GM12865 (cell line): ENCODE measurements at places on chromosomes 1 and 21.

DNA sequence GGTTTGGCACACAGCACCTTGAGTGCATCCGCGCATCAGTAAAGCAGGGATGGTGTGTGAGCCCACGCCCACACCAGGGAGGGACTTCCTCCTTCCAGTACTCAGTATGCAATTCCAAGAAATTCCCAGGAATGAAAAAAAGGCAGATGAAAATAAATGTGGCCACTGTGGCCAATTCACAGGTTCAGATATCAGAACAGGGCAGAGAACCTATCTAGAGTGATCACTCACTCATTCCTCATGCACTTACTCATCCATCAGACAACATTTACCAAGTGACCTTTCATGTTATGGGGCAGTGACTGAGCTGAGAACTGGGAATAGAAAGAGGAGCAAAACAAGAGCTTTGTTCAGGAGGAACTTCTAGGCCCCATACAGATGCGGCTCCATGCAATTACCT is 113.7 kb downstream of the ZSCAN20 start:
- no peak for DNase-seq

- DNase-seq, result no peak
Observed at GRCh38 chr1:193416226-193417024, 230.0 kb upstream of the B3GALT2 start.

GRCh38 chr1:171310661-171311087 is 3.3 kb upstream of the FMO4 start:
- DNase-seq, result no peak

- no peak for DNase-seq
Observed at GRCh38 chr21:15281714-15282113, 216.9 kb upstream of the NRIP1 start.

DNA sequence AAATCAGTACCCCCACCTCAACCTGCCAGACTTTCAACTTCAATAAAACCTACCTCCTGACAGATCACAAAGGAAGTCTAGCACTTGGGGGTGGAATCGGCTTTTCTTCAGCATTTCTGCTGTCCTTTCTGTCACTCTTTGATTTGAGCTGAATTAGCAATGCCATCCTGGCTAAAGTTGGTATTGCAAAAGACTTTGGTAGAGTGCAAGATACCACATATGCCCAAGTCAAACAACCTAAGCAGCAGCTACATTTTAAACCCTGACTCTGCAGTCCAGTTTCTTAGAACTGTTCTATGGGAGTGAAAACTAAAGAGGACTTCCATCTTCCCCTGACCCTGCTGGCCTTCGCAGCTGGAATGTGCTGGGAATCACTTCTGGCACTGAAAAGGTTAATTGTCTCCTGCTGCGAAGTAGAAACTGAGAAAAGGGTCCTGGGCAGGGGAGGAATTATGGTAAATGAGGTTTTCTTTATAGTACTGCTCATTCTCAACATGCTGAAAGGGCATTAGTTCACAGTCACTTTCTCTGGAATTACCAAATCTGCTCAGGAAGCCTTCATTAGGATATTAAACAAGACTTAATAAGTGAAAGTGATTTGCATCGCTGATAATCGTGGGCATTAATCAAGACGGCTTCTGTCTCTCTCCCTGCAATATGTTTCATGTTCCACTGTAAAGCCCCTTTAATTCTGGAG is 126.2 kb upstream of the SMYD2 start:
- DNase-seq, result no peak

DNA sequence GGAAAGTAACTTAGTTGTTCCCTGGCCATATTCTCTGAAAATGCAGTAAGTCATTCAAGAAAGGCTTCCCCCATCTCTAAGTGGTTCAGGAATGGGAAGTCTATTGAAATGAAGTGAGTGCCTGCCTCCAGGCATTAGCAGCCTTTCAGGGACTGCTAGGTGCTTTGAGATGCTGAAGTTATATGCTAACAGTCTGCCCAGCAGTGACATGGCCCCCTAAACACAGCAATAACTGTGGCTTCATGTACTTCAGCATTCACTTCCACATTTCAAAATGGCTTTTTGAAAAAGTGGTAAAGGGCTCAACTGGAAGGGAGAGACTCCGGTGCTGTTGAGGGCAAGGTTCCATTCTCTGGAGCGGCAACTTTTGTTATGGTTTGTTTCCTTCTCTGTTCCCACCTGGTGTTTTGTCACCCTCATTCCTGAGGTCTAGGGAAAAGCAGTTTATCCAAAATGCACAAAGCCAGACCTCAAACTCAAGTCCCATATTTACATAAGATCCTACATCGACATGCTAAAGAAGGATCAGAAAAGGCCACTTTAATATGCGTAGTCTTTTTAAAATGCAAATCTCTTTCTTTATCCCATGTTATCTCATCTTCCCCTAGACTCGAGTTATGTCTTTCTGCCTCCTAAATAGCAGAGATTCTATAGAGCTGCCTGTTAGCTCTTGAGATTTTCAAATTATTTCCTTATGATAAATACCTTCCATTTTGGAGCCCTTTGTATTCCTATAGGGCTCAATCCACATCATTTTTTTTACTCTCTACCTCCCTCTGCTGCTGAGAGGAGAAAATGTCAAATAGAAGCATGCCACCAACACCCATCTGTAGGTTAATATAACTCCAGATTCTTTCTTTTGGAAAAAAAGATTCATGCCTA is 34.2 kb upstream of the LRRC8C start:
- peak; percentile 40 for DNase-seq

- DNase-seq, result no peak
Observed at GRCh38 chr1:160868141-160868540, 5.5 kb upstream of the CD244 start.

GRCh38 chr1:12608311-12608957 is 9.6 kb downstream of the DHRS3 start:
- DNase-seq, result no peak

DNA sequence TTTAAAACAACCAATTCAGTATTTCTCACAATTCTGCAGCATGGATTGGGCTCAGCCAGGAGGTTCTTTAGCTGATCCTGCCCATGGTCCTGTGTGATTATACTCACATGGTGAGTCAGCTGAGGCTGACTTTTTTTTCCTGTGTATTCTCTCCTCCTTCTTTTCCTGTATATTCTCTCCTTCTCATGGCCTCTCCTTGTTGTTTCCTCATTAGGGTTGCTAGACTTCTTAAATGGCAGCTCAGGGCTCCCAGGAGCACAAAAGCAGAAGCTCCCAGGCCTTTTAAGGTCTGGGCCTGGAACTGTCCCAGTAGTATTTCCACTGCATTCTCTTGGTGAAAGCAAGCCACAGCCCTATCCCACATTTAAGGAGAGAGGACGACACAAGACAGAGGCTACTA is 26.8 kb downstream of the VANGL1 start:
- DNase-seq, result no peak

DNA sequence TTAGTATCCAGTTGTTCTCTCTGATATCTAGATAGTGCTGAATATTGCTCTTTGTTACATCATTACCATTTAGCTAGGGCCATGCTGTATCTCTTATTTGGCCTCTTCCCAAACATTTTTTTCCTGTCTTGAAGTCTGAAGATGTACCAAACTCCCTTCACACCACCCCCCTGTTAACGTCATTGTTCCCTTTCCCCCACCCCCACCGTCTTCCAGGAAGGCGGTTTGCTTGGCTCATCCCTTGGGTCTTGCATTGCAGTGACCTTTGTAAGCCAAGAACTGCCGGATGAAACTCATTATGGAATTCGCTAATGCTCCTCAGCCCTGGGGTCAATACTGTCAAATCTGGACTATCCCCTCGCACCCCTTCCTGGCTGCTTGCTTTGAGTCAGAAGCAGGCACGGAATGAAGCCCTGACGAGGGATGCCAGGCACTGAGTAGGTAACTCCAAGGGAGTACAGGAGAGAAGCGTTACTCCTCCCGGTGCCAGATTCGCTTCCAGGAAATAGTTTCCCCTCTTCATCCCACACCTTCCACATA is 283.1 kb downstream of the TM2D1 start:
- DNase-seq, result no peak
